ENCODE measurements at places on chromosomes 3 and 15.

DNA sequence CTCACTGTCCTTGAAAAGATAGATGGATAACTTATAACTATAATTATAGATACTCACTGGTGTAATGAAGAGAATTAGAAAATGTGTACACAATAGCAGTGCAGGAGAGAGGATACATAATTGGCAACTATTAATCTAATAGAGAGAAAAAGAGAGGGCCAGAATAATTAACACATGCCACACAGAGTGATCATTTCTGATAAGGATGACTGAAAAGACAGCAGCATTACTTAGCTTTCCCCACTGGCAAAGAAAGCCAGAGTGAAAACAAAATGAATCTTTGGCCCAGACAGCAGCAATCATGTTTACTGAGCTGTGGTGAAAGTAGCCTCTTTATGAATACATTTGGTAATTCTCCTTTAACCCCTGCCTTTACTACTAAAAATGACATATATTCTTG is 493.3 kb upstream of the ROBO1 start:
- ATAC-seq, result no peak

- ATAC-seq, result peak; percentile 69
Observed at GRCh38 chr3:105598042-105598796, 231.5 kb downstream of the ALCAM start.

DNA sequence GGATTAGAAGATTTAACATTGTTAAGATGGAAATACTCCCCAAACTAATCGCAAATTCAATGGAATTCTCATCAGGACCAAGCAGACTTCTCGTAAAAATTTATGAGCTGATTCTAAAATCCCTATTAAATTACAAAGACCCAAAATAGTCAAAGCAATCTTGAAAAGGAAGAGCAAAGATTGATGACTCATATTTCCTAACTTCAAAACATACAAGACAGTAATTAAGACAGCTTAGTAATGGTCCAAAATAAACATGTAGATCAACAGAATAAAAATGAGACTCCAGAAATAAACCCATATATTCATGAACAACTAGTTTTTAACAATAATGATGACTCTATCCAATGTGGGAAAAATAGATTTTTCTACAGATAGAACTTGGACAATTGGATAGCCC is 148.7 kb downstream of the SI start:
- no peak for ATAC-seq

DNA sequence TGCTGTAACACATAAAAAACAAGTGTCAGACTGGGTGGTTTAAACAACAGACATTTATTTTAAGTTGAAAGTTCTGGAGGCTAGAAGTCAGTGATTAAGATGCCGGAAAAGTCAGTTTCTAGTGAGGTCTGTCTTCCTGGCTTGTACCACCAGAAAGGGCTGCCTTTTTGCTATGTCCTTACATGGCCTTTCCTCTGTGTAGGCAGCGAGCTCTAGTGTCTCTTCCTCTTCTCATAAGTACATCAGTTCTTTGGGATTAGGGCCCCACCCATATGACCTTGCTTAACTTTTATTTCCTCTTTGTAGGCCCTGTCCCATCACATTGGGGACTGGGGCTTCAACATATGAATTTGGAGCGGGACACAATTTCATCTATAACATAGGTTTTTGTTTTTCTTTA is 128.0 kb downstream of the BBX start:
- no peak for ATAC-seq

DNA sequence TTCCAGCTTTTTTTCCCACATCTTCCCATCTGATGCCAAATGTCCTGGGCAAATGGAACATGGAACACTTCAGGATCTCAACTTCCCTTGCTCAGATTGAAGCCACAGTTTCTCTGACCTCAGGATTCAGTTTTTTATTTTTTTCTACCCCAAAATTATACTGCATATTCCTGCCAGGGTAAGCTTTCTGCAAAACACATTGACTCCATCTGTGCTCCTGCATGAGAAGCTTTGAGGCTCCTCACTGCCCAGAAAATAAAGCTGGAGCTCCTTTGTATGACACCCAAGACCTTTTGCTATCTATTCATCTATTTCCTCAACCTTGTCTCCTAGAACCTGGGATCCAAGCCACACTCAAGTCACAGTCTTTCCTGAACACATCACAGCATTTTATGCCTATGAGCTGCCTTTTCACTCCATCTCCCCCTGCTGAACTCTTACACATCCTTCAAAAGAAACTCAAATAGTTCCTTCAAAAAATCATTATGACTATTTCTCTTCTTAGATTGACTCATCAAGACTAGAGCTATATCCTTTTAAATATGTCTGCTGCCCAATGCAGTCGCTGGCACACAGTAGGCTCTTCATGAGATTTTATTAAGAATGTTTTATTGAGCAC is 57.4 kb upstream of the PSMD6 start:
- ATAC-seq, result no peak

GRCh38 chr15:52106641-52107040 is 5.9 kb downstream of the BCL2L10 start:
- no peak for ATAC-seq

DNA sequence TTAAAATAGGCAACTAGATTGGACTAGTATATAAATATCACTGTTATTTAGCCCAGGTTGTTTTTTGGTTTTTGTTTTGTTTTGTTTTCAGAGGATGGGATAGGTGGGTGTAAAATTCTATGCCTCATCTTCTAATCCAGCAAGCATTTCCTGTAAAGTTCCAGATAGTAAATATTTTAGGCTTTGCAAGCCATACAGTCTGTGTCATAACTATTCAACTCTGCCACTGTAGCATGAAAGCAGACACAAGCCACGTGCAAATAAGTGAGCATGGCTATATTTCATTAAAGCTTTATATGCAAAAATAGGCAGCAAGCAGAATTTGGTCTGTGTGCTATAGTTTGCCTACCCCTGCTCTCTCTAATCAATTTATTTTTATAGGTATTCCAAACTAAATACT is 657.3 kb upstream of the TGFBR2 start:
- no peak for ATAC-seq

DNA sequence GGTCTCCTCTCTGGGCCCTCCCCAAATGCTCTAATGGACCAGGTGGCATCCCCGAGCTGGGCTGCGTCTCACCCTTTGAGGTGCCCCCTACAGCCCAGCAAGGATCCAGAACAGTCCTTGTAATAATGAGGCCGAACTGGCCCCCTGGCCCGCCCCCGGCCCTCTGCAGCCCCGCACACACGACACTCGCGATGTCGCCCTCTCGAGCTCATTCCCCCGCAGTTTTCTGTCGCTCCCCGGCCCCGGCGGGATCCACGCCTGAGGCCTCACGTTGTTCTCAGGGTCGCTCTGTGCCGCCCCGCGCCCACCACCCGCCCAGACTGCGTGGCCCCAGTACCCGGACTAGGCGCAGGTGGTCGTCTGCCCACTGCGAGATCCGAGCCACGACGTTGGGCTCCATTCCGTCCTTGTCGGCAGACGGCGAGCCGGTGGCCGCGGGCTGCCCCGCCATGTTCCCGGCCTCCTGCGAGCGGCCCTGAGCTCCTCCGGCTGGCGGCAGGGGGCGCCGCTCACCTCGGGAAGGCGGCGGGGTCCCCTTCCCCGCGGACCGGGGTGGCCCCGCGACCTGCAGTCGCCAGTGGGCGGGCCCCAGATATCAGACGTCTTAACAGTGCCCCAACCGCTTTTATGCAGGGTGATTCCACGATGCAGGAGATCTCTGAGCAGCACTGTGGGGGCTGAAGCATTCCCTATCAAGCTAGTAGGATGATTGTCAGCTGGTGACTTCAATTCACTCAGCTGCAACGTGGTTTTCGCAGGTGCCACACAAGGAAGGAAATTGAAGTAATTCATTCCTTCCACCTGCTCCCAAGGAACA is at the start of gene C3orf33:
Gene C3orf33 (minus strand): TSS at position 477 of the 817 bp plus-strand sequence. CDS start 26 bp downstream, at position 451.
- ATAC-seq, result peak; percentile 87
